ENCODE measurements at places on chromosomes 6 and 20.
A peak's percentile ranks its signal among the peaks of the same experiment; 100 is the strongest.

DNA sequence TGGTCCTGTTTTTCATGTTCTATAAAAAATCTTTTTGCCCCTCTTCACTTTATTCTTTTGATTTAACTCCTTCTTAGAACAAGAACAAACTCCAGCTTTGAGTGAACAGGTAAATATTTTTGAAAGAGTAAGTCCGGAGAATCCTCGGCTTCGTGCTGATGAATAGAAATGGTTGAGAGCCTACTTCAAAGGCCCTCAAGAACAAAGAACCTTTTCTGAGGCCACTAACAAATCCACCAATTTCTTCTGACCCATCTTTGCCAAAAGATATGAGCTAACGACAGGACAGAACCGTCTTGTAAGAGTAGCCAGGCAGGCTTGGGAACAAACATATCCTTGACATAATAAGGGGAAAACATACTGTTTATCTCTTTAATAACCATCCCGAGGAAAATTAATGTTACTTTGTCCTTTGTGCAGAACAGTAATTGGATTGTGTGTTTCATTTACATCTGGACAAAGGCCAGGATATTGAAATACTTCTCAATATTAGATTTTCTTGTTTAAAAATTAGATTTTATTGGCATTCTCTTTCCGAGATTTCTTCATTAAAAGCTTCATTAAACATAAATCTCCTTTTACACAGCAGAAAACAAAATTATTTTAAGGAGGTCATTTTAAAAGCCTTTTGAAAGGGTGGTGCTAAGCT is 52.9 kb downstream of the NOX3 start:
- DNase-seq, result no peak

GRCh38 chr6:27205375-27206278 is 41.9 kb upstream of the PRSS16 start:
- DNase-seq, result peak; percentile 12

DNA sequence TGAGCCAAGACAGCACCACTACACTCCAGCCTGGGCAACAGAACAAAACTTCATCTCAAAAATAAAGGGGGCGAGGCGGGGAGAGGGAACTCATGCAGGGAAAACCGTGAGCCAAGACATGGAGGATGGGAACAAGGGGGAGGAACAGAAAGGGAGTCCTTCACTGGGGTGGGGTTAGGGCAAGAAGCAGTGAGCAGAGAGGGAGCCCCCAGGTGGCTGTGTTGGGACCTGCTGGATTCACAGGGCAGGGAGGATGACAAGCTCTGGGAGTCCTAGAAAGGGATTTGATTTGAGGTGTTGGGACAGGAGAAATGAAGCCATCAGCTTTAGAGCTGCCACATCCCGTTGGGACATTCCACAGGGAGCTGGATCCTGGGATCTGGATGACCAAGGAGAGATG is 90.6 kb upstream of the TOP1 start:
- no peak for DNase-seq

GRCh38 chr6:70303034-70303525 is at the start of gene COL9A1:
TSS of gene COL9A1 (minus strand) at chr6:70303084. CDS start at chr6:70302924, 160 bp downstream.
- no peak for DNase-seq

DNA sequence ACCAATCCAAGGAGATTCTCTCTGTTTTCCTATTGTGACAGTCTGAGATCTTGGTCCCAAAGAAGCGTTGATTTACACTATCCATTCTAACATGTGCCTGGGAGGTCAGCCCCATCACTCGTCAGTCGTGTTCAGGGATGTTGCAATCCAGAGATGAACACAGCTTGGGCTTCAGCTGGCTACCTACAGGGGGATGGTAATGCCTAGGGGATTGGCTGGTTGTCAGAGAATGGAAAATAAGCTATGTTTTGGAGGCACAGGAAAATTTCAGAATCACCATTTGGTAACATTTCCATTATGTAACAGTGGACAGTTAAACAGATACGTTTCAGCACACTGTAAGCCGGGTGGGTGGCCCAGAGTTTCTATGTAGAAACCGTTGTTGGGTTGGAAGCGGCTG is 147.1 kb upstream of the RALGAPA2 start:
- DNase-seq, result no peak

- DNase-seq, result peak; percentile 79
Measured at GRCh38 chr6:137389150-137389704, 105.0 kb downstream of the OLIG3 start.

DNA sequence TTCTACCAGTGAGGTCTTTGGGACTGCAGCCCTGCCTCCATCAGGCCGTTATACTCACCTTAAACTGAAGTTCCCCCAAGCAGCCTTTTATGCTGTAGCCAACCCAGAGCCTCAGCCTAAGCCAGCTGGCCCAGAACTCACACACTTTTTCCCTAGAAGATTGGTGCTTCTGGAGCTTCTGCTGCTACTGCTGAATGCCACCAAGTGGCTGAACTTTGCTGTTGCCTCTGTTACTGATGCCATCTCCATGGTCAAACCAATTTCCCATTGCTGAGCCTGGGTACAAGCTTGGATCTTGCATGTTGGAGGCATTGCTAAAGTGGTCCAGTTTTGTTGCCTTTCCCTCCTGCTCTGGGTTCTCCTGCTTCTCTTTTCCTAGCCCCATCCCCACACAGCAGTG is 15.0 kb upstream of the TBX18 start:
- no peak for DNase-seq

- no peak for DNase-seq
Measured at GRCh38 chr6:146352163-146352562, 191.5 kb upstream of the RAB32 start.

DNA sequence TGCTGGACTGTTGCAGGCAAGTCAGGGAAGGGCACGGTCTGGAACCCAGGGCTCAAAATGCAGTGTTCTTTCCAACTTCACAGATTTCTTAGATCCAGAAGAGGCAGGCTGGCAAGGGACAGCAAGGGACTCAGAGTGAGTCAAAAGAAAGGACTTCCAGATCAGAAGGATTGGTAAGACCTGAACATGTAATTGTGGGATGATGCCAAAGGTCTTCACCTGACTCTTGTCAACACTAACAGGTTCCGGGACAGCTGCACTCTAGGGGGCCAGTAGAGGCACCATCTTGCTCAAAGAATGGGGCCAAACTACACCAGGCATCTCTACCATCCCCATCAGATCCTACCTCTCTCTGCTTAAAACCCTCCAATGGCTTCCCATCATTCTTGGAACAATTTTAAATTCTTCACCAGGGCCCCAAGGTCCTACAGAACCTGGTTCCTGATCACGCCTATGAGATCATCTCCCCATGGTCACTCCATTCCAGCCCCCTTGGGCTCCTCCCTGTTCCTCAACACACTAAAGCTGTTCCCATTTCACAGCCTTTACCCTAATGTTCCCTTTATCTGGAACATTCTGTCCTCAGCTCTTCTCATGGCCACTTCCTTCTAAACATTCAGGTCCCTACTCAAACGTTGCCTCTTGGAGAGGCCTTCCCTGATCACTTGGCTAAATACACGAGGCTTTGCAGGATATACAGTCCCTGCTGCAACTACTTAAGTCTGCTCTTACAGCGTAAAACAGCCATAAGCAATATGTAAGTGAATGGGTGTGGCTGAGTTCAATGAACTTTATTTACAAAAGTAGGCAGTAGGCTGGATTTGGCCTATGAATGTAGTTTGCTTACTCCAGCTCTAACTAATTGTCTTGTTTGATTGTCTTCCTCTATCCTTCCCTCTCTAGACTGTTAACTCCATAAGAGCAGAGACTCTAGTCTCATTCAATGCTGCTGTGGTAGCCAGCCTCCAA is 29.6 kb upstream of the TTPAL start:
- no peak for DNase-seq

DNA sequence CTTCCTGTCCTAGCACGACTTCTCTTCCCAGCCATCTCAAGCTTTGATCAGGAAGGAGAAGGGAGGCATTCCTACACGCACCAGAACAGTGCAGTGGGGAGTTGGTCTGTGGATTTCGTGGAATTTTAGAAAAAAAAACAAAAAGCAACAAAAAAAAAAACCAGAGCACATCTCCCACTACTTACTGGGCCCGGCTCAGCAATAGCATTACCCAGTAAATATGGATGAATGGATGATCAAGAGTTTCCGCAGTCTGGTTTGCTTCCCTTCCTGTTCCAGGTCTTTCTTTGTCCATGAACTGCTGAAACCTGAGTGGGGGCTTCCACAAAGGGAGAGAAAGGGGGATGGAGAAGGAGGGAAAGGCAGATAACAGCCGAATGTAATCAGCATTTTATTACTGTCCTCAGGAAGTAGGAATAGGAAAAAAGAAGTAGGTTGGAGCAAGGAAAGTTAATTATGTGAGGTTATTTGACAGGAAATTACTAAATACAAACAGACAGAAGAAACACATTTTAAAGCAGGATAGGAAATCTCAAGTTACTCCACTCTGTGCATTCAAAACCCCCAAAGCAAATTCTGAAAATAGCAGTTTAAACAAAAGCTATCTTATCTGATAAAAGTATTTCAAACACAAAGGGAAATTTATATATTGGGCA is 349.0 kb downstream of the PRL start:
- no peak for DNase-seq

DNA sequence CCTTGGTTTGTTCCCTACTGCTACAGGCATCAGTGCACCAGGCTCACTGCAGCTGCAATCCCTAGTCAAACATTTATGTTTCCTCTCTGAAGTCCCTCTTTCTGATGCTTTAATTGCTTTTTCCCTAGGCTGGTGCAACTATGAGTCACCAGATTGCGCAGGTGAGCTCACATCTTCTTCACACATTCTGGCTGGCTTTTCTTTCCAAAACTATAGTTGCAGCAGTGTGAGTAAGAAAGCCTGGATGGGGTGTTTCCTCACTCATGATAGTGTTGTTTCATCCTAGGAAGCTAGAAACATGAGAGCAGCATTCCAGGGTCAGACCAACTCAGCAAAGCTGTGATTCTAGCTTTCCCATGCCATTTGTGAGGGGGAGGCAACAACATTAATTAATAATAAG is 296.4 kb downstream of the PAX1 start:
- no peak for DNase-seq
